ENCODE measurements at places on chromosomes 7 and 10.

GRCh38 chr7:138563808-138564207 lies 103.7 kb downstream of the TRIM24 start:
- no peak for DNase-seq

- no peak for DNase-seq
These were observed 94.2 kb upstream of the NRP1 start for GRCh38 chr10:33428682-33429081.

- no peak for DNase-seq
These were observed 15.1 kb downstream of the FAM53B start for GRCh38 chr10:124728830-124729661.

DNA sequence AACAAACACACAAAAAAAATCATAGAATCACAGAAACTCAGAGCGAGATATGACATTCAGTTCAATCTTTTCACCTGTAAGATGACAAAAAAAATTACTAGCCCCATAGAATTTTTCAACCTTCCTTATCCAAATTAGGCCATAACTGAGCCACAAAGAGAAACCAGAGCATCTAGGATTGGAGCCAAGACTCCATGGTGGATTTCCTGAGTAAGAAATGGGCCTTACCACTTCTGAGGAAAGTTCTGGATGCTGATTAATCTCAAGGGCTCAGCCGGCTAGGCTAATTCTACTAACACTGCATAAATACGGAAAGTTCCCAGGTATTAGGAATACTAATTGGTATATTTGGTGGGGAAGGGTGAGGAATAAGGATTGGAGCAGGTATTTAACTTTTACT lies 16.8 kb downstream of the LIPM start:
- DNase-seq = no peak

GRCh38 chr10:30047430-30047829 lies 12.0 kb downstream of the JCAD start:
- DNase-seq = no peak

GRCh38 chr7:93031795-93032194 lies 86.0 kb downstream of the SAMD9 start:
- DNase-seq = no peak

DNA sequence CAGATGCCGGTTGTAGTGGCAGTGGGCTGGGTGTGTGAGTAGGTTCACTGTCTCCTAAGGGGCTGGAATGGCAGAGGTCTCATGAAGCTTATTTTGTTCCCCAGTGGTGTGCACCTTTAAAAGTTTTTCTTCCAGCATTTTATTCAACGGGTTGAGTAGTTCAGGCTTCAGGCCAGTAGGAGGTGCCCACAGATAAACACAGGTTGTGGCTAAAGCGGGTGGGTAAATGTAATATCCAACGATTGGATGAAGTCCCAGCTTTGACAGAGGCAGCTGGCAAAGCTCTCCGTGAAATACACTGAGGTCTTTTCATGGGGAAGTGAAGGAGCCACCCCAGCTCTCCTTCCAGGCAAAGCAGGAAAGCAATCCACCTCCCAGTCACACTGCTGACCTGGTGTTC lies 339.8 kb upstream of the LRRTM3 start:
- DNase-seq = no peak

DNA sequence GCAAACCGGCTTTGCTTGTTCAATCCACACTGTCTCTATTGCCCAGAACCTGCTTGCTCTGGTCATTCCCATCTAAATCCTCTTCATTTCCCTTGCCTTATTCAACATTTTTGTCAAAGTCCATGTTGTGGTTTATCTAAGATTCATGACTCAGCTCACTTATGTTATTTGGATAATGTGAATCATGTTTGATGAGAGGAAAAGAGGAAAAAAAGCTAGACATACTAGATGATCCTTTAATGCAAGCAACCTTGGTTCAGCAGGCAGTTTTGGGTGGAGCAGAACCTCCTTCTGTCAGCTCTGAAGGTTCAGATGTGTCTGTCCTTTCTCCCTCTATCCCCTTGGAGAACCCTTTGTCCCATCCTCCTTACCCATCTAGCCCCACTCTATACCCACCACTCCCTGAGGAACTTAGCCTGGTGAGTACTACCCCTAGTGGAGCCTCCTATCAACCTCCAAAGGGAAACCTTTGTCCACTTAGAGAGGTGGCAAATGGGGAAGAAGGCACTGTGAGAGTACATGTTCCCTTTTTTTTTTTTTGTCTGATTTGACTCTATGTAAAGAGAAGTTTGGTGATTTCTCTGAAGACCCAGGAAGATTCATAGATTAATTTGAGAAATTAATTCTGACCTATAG lies 2.1 kb upstream of the SAMD9L start:
- DNase-seq = no peak

DNA sequence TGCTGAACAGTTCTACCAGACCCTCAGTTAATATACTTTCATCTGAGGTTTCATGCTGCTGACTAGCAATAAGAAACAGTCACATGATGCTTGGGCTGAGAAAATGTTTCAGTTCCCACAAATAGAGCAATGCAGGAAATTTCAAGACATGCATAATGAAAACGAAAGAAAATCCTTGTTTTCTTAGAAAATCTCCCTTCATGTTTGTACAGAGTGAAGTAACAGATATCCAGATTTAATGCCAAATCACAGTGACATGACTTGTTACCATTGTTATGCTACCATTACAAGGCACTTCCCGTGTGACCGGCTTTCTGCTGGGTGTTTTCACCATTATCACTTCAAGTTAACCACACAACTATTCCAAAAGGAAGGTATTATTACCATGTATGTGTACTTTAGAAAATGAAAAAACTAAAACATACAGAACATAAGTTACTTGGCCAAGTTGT lies 121.7 kb downstream of the DOCK4 start:
- no peak for DNase-seq

DNA sequence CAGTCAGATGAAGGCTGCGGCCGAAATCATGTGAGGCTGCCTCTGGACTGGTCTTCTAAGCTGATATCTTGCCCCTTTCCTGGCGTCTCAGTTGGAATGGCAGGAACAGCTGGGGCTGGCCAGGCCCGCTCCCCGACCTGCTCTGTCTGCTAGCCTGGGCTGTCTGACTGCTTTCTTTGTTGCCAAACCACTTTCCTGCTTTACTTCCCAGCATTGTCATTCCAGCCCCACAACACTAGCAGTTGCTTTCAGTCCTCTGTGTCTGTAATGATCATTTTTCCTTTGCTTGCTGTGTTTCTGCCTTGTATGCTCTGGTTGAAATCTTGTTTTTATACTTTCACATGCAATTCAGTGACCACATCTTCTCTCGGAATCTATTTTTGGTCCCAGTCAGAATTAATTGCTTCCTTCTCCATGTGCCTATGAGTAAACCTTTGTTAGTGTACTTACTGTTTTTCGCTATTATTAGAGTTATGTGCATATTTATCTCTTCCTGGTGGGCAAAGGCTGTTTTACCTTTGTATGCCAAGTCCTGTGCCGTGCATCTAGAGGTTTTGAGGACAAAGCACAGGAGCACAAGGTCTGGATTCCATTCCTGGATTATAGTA lies 21.6 kb downstream of the PRPF18 start:
- DNase-seq = no peak

DNA sequence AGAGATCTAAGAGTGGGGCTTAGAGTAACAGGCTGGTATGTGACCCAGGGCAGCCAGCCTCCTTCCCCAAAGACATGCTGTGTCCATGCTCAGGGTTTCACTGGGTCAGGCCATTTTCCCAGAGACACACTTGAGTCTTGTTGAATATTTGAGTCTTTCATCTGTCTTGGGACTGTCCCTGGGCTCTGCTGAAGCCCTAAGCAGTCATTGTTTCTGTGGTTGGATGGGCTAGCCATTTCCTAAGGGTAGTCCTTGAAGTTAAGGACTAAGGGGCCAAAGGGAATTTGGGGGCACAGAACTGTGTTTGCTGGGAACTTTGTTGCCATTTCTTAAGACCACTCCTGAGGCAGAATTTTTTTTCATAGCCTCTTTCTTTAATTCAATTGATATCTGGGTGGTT lies 98.4 kb upstream of the SAMD8 start:
- no peak for DNase-seq

DNA sequence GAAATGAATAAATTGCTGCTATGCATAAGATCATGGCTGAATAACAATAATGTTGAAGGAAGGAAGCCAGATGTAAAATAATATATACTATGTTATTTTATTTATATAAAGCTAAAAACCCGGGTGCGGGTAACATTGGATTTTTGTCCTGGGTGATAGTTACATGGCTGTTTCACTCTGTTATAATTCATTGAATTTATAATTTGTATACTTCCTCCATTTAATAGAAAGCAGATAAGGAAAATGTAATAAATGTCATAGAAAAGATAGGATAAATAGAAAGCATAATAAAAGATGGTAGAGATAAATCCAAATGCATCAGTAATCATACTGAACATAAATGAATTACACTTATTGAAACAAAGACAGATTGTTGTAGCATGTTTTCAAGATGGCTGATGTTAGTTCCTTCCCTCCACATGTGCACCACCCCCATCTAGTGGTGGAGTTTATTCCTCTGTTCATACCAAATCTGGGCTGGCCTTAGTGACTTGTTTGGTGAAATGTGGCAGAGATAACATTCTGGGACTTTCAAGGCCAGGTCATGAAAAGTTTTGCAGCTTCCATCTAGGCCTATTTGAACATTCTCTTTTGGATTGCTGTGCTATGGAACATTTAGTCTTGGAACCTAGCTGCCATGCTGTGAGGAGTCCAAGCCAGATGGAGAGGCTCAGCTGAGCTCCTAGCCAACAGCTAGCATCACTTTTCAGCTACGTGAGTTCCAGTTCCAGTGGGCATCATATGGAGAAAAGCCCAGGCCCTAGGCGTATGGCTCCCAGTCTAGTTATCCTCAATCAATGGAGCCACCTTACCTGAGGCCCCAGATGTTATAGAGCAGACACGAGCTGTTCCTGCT lies 46.9 kb downstream of the AHCYL2 start:
- no peak for DNase-seq

DNA sequence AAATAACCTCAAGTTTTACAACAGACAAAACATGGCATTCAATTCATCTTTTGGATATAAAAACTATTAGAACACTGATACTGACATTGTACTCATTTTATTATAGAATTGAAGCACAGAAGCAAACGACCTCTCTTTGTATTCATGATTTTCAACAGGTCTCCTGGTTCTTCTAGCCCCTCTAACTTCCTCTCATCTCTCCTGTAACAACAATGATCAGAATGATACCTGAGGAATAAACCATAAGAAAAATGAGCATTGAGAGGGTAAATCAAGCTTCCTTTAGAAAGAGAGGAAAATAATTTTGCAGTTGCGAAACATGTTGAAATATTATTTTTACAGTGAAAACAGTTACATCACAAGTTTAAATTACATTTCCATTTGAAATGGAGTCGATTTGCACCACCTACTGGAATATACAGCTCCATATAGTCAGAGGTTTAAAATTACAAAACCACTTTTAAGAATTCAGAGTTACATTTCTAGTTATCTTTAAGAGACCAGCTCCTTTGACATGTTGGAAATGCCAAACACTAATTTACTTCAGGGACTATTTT lies 17.5 kb upstream of the TEX36 start:
- no peak for DNase-seq

- no peak for DNase-seq
These were observed 371.6 kb downstream of the SH2D4B start for GRCh38 chr10:80909254-80909653.

GRCh38 chr7:69399401-69399800 lies 198.9 kb upstream of the AUTS2 start:
- no peak for DNase-seq

DNA sequence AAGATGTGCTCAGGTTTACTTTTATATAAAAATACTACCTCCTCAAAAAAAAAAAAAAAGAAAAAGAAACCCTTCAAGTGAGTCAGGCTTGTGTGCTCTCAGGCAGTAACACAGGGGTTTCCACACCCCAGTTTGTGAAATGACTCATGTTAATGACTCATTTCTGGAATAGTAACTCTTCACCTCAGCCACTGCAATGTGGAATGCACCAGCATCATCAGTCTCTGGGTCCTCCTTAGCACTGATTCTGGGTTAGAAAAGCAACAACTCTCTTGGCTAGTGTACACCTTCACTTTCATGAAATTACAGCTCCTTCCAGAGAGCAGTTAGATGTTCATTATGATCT lies 110.6 kb downstream of the EMX2 start:
- DNase-seq = no peak

GRCh38 chr10:14603534-14604102 lies 171.1 kb downstream of the FAM107B start:
- DNase-seq = no peak

- no peak for DNase-seq
These were observed 373.3 kb downstream of the HTR7 start for GRCh38 chr10:90484518-90484917.

DNA sequence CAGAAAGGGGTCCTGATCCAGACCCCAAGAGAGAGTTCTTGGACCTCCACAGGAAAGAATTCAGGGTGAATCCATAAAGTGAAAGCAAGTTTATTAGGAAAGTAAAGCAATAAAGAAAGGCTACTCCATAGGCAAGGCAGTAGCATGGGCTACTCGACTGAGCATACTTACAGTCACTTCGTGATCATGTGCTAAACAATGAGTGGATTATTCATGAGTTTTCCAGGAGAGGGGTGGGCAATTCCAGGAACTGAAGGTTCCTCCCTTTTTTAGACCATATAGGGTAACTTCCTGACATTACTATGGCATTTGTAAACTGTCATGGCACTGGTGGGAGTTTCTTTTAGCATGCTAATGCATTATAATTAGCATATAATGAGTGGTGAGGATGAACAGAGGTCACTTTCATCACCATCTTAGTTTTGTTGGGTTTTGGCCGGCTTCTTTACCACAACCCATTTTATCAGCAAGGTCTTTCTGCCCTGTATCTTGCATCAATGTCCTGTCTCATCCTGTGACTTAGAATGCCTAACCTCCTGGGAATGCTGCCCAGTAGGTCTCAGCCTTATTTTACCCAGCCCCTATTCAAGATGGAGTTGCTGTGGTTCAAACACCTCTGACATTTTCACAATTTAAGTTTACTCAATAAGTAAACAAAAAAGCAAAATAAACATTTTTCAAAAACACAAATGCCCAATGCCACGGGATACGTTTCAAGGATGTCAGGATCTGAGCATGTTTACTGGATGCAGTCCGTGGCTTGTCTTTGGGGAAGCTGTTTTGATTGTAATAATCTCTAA lies 37.0 kb downstream of the ALOX5 start:
- DNase-seq = no peak

GRCh38 chr7:66697449-66698438 lies 42.8 kb upstream of the RABGEF1 start:
- DNase-seq = no peak

- DNase-seq = no peak
These were observed 76.8 kb upstream of the KLF6 start for GRCh38 chr10:3861795-3862194.

GRCh38 chr7:140672382-140673062 lies at the start of gene ADCK2:
Gene ADCK2, plus strand, starts transcription at chr7:140672945. Its CDS starts 386 bp downstream, at chr7:140673331.
- peak; percentile 93 for DNase-seq

DNA sequence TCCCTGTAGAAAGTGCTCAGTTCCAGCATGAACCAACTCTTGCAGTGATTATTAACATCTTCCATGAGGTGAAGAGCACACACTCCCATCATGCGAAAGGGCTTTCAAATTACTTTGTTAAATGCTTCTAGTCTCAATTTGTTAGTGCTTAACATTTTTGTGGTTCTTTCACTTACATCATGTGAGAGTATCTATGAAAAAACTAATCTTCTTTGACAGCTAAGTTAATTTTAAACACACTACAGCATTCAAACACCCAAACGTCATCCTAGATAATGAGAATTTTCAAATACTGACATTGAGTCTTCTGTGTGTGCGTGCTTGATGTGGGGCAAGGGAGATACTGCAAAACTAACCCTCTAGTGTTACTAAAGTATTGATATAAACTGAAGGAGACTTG lies 84.8 kb downstream of the ETV1 start:
- DNase-seq = no peak
